Endodermal cell (in vitro differentiated cells): ENCODE measurements at places on chromosomes 3 and 15. TPM values are rescaled to one million over a fixed set of nuclear protein-coding genes. Genes with fewer than 3 reads are reported as not detected.

DNA sequence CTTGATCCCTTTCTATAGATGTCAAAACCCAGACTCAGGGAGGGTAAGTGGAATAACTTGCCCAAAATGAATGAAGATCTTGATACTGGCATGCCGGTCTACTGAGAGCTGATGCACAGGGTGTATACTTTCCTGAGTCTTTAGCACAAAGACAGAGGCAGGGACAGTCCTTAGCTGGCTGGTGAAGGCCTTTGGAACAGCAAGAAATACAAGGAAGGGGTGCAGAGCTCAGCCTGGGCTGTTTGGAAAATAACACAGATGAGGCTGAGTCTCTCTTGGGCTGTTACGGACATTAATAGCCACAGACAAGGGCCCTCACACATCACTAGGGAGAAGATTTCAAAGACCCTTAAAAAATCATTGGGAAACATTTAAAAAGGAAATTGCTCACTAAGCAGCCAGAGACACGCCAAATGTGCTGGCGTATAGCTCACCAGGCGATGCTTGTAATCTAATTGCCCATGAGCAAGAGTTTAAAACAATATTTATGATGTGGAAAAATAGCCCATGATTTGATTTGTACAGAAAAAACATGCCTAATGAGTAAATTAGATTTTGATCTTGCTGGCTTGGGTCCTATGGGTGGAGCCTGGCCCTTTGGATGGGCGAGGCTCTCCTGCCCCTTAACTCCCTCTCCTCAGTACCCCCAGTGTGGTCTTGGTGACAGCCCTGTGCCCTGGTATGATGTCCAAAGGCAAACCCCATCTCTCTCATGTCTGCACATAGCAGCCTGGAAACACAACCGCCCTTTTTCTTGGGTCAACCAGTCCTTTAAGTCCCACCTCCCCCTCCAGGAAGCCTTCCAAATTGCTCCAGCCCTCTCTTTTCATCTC is 81.8 kb upstream of the MRPS22 start:
- no peaks in the 10 kb centered on the region for H3K27me3 ChIP-seq
- H3K36me3 ChIP-seq: no peaks in the 10 kb centered on the region
- no peak for DNase-seq
- H3K27ac ChIP-seq: no peak overlapping the region
- H3K4me1 ChIP-seq: no peaks in the 10 kb centered on the region

DNA sequence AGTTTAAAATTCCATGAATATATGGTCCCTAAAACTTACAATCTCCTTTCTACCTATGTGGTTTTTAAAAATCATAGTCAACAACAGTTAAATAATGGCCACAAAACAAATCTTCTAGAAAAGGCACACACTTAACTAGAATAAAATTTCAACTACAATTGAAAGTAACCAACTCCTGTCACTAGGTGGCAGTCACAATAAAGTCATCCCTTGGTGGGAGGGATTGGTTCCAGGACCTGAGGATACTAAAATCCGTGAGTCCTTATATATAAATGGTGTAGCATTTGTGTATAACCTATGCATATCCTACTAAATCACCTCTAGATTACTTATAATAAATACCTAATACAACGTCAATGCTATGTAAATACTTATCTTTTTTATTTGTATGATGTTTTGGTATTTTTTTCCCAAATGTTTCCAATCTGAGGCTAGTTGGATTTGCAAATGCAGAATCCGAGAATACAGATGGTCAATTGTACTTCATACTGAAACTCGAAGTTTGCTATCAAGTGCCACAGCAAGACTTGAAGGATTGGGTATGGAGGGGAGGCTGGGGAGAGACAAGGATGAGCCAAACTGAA is 172.6 kb downstream of the FMN1 start:
- DNase-seq: no peak
- no peaks in the 10 kb centered on the region for H3K36me3 ChIP-seq
- H3K27me3 ChIP-seq: no peaks in the 10 kb centered on the region

The CELSR3 gene
- 24.7 to 32.3 TPM (median 30.1 TPM) in 3 replicates for total RNA-seq

DNA sequence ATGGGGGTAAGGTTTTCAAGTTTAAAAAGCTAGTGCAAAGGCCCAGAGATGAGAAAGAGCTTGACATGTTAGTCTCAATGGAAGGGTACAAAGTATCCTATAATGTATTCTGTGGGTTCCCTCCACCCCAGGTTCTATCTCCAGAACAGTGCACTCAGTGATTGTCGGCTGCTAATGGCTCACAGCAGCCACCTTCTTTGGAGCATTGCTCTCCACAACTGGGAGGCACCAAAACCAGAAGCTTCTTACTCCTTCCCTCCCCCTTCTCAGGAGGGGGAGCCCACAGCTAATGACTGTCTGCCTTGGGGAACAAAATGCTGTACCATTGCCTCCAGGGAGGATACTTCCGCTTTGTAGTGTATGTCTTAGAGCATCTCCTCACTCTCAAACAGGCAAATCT is 439.4 kb upstream of the RBMS3 start:
- H3K4me1 ChIP-seq: no peaks in the 10 kb centered on the region
- H3K27ac ChIP-seq: no peak overlapping the region
- no peaks in the 10 kb centered on the region for H3K27me3 ChIP-seq
- no peaks in the 10 kb centered on the region for H3K36me3 ChIP-seq

- H3K27me3 ChIP-seq: no peaks in the 10 kb centered on the region
- H3K27ac ChIP-seq: no peak overlapping the region
- no peaks in the 10 kb centered on the region for H3K36me3 ChIP-seq
- no peaks in the 10 kb centered on the region for H3K4me1 ChIP-seq
Observed at GRCh38 chr3:68705695-68706094, 226.7 kb downstream of the TAFA4 start.

- no peaks in the 10 kb centered on the region for H3K36me3 ChIP-seq
- no peak overlapping the region for H3K27ac ChIP-seq
- no peaks in the 10 kb centered on the region for H3K27me3 ChIP-seq
- no peak overlapping the region for H3K4me3 ChIP-seq
Observed at GRCh38 chr3:30199096-30199759, 407.2 kb upstream of the TGFBR2 start.

The B3GALNT1 gene
- total RNA-seq: 20.1 to 24.7 TPM (median 22.9 TPM) in 3 replicates

The LRRC2 gene
- 10.2 and 10.4 TPM in 2 replicates for total RNA-seq

The PLA2G4D gene
- total RNA-seq: not detected in 2 replicates

DNA sequence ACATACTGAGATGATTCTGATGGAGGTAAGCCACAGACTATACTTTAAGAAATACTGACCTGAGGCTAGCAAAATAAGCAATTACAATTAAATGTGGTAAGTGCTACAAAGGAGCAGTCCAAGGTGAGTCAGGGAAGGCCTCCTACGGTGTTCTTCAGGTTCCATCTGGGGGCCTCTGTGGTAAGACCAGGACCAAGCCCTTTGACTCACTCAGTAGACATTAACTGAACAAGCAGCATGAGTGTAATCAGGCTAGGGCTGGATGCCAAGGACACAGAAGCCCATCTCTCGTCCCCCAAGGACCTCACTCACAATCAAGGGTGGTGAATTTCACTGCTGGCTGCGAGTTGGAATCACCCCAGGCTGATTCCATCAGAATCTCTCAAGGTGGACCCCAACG is 37.3 kb downstream of the DZIP1L start:
- H3K4me3 ChIP-seq: no peak overlapping the region
- no peak for DNase-seq
- H3K36me3 ChIP-seq: peaks cover 73% of the 10 kb centered on the region
- H3K4me1 ChIP-seq: peaks cover 4% of the 10 kb centered on the region
- H3K27ac ChIP-seq: no peak overlapping the region
- no peaks in the 10 kb centered on the region for H3K27me3 ChIP-seq

DNA sequence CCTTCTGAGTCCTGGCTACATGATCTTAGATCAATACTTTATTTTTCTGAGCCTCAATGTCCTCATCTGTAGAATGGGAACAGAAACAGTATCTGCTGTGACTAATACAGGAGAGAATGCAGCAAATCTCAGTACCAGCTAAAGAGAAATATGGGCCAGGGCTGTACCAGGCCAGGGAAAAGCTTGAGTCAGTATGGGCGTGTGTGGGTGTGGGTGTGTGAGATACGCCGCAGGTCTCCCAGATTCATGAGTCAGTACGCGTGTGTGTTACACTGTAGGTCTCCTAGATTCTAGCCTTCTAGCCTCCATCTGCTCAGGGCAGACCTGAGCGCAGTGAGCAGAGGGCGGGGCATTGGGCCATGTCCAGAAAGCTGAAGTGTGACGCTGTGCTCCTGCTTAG is 15.2 kb downstream of the GNAI2 start:
- no peaks in the 10 kb centered on the region for H3K27me3 ChIP-seq
- no peak for DNase-seq

DNA sequence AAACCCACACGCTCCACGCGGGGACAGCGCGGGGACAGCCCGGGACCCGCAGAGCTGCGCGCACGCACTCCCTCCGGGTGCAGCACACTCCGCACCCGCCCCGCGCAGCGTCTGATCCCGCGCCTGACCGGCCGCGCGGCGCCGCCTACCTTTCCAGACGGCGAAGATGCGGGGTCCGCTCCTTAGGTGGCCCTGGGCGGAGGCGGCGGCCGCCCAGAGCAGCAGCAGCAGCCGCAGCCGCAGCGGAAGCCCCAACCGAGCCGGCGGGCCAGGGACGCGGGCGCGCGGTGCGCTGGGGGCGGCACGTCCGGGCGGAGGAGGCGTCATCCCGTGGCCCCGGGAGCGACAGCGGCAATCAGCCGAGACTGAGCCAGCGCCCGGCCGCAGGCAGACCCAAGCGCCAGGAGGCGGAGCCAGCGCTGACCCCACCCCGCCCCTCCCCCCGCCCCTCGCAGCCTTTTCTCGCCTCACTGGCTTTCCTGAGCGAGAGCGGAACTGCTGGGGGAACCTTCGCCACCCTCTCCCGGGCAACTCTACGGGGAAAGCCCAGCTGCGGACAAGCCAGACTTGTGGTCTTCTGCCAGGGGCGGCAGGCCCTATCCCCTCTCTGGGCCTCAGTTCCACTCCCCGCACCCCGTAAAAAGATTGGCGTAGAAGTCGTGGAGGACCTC is at the start of gene SEMA7A:
SEMA7A (minus strand) TSS at position 367 of the 671 bp plus-strand sequence; CDS start at position 327, 40 bp downstream.
- peaks cover 8% of the 10 kb centered on the region for H3K27me3 ChIP-seq
- H3K36me3 ChIP-seq: no peaks in the 10 kb centered on the region

- no peaks in the 10 kb centered on the region for H3K36me3 ChIP-seq
- no peaks in the 10 kb centered on the region for H3K4me1 ChIP-seq
- no peak overlapping the region for H3K27ac ChIP-seq
- DNase-seq: no peak
Observed at GRCh38 chr3:187673012-187673411, 2.8 kb upstream of the SST start.

- no peaks in the 10 kb centered on the region for H3K4me1 ChIP-seq
- DNase-seq: no peak
- H3K4me3 ChIP-seq: no peak overlapping the region
- H3K27me3 ChIP-seq: no peaks in the 10 kb centered on the region
- H3K36me3 ChIP-seq: no peaks in the 10 kb centered on the region
Observed at GRCh38 chr3:168427835-168428475, 332.2 kb upstream of the GOLIM4 start.

DNA sequence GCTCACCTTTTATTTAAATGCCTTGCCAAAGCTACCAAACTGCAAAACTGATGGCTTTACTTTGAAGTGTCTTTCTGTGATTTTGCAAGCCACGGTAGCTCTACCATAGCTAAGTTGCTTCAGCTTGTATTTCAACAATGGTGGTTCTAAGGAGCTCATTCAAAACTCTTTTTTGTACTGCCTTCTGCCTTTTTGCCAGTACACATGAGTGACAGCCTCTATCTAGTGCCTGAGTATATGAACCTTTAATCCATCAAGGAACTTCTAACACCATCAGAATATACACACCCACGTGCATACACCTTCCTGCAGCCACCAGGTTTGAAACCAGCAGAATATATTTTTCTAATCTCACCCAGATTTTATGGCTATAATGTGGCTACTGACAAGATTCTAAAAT is 10.4 kb upstream of the NR2F2 start:
- H3K27me3 ChIP-seq: peaks cover 77% of the 10 kb centered on the region
- H3K27ac ChIP-seq: no peak overlapping the region
- DNase-seq: no peak
- H3K36me3 ChIP-seq: no peaks in the 10 kb centered on the region
- H3K4me1 ChIP-seq: no peaks in the 10 kb centered on the region
- no peak overlapping the region for H3K4me3 ChIP-seq

The DMXL2 gene
- 31.5 to 39.8 TPM (median 35.5 TPM) in 3 replicates for total RNA-seq

- peak; percentile 77 for DNase-seq
- no peak overlapping the region for H3K4me3 ChIP-seq
- H3K27me3 ChIP-seq: no peaks in the 10 kb centered on the region
- no peak overlapping the region for H3K27ac ChIP-seq
- no peaks in the 10 kb centered on the region for H3K36me3 ChIP-seq
Observed at GRCh38 chr15:27527490-27528067, 556.6 kb downstream of the GABRG3 start.

The FETUB gene
- not detected in 3 replicates for total RNA-seq

DNA sequence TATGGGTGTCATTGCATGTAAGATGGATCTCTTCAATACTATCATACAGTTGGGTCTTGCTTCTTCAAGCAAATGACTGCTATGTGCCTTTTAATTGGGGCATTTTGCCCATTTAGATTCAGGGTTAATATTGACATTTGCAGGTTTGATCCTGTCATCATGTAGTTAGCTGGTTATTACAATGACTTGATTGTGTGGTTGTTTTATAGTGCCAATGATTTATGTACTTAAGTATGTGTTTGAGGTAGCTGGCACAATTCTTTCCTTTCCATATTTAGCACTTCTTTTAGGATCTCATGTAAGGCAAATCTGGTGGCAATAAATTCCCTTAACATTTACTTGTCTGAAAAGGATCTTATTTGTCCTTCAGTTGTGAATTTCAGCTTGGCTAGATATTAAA is 267.5 kb downstream of the VGLL3 start:
- H3K4me1 ChIP-seq: no peaks in the 10 kb centered on the region
- no peaks in the 10 kb centered on the region for H3K36me3 ChIP-seq

- DNase-seq: no peak
- no peak overlapping the region for H3K27ac ChIP-seq
- no peaks in the 10 kb centered on the region for H3K36me3 ChIP-seq
- no peaks in the 10 kb centered on the region for H3K27me3 ChIP-seq
Observed at GRCh38 chr3:117556646-117557407, 847.2 kb downstream of the TUSC7 start.

The FSD2 gene
- not detected in 2 replicates for total RNA-seq

The LARP6 gene
- 23.1 to 28.9 TPM (median 24.9 TPM) in 3 replicates for total RNA-seq

GRCh38 chr3:25783661-25784512 is 644 bp upstream of the NGLY1 start:
- H3K27me3 ChIP-seq: no peaks in the 10 kb centered on the region
- DNase-seq: peak; percentile 92
- H3K4me1 ChIP-seq: no peaks in the 10 kb centered on the region
- no peak overlapping the region for H3K27ac ChIP-seq
- peak overlapping the region; percentile 81 for H3K4me3 ChIP-seq
